ENCODE measurements at places on chromosomes 12 and 14. TPM values are rescaled to one million over a fixed set of nuclear protein-coding genes. Genes with fewer than 3 reads are reported as not detected.

Gene CCDC198
- total RNA-seq = not detected

Gene ANKRD33
- total RNA-seq = not detected

Gene TAS2R10
- 0.14 TPM for total RNA-seq

Gene ZC2HC1C
- total RNA-seq = 0.56 TPM

Gene ATP23
- total RNA-seq = 11.3 TPM

Gene PAPLN
- total RNA-seq = 3.7 TPM

Gene DBX2
- not detected for total RNA-seq

Gene NRXN3
- total RNA-seq = 0.63 TPM

Gene SLC25A21
- total RNA-seq = 3.8 TPM

Gene RAD9B
- total RNA-seq = 0.49 TPM

Gene GPRC5A
- 31.9 TPM for total RNA-seq

Gene DTX3
- total RNA-seq = 3.5 TPM

Gene PSMC1
- total RNA-seq = 151 TPM

Gene PIWIL1
- 0.07 TPM for total RNA-seq

Gene TMEM30B
- total RNA-seq = 24.6 TPM

Gene NFATC4
- 29.6 TPM for total RNA-seq

Gene KRT75
- 2.6 TPM for total RNA-seq

Gene TESPA1
- not detected for total RNA-seq

Gene PLEKHD1
- not detected for total RNA-seq

Gene CCDC175
- total RNA-seq = not detected

All from airway epithelial cell (primary cell).